T-helper 1 cell (primary cell): ENCODE measurements at places on chromosomes 3 and 15.

GRCh38 chr3:71890356-71890931 is 105.5 kb upstream of the PROK2 start:
- no peak for DNase-seq

- no peak for DNase-seq
Observed at GRCh38 chr15:65290228-65290627, 3.5 kb upstream of the PARP16 start.

- DNase-seq: no peak
Observed at GRCh38 chr3:85081191-85081906, 122.6 kb downstream of the CADM2 start.

- no peak for DNase-seq
Observed at GRCh38 chr15:40111888-40112287, 3.2 kb upstream of the BMF start.

DNA sequence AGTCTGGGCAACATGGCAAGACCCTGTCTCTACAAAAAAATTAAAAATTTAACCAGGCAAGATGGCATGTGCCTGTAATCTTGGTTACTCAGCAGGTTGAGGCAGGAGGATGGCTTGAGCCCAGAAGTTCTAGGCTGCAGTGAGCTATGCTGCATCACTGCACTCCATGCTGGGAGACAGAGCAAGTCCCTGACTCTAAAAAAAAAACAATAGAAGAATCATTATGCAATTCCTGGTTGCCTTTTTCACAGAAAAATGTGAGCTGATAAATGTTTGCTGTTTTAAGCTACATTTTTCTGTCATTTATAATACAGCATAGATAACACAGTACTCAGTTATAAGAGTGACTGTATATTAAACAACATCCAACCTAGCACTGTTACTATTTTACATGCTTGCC is 148.8 kb downstream of the SCAPER start:
- no peak for DNase-seq

DNA sequence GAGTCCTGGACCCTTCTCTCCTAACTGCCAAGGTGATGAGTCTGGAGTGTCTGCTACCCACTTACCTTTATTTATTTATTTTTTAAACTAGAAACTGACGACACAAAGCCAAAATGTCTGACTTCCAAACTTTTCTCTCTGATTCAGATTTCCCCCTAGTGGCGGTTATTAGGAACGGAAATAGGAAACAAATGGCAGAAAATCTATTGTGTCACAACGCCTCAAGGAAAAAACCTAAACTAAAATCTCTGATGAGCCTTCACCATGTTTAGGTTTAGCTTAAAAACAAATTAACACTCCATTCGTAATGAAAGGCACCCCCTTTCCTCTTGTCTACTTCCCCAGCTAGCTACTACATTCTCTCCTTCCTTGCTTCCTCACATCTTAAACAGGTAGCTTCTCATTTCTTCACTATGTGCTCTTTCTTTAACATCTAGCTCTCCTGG is 94.0 kb upstream of the MEX3B start:
- DNase-seq: no peak

DNA sequence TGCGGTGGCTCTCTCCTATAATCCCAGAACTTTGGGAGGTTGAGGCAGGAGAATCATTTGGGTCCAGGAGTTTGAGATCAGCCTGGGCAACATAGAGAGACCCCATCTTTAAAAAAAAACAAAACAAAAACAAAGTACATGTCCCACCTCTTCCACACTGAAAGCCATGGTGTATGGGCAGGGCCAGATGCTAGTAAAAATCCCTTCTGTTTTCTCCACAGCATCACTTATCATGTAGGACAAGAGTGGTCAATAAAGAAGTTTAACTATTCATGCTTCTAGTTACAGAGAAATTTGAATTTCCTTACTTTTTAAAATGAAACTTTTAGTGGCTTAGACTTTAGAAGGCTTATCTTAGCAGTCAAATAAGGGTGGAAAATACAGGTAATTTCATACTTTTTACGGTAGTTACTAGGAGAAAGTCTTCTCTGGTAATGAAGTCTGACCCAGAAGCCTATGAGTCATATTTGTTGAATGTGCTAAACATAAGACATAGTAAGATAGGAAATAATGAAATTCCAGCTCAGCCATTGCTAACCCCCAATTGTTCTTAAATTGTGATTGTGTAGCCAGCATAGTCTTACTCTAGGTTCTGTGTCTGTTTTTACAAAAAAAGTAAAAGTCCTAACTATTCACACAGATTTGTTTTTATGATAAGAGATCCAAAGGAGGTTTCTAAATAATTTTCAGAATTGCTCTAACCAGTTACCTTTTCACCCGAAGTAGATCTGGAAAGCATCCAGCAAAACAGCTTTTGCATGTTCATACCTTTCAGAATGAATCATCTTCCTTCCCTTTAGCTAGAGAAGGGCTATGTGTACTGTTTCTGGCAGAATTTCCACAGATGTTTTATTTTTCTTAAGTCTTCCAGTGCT is 16.4 kb upstream of the ZNF609 start:
- DNase-seq: no peak

- DNase-seq: no peak
Observed at GRCh38 chr3:18681818-18682345, 256.7 kb upstream of the SATB1 start.

GRCh38 chr3:38647217-38647970 is 2.1 kb downstream of the SCN5A start:
- DNase-seq: no peak

DNA sequence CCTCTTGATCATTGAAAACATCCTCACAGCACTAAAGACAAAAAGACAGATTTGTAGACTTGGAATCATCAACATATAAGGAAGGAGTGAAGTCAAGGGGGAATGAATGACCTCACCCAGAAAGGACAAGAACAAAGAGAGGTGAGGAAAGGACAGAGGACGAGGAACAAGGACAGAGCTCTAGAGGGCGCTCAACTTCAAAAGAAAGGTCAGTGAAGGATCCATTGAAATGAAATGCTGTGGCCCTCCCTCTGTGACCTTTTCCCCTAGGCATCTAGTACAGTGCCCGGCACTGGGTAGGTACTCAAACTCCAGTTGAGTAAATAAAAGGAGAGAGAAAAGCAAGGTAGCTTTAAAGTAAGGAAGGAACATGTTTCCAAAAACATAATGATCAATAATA is 2.6 kb downstream of the ATP8B4 start:
- DNase-seq: no peak

DNA sequence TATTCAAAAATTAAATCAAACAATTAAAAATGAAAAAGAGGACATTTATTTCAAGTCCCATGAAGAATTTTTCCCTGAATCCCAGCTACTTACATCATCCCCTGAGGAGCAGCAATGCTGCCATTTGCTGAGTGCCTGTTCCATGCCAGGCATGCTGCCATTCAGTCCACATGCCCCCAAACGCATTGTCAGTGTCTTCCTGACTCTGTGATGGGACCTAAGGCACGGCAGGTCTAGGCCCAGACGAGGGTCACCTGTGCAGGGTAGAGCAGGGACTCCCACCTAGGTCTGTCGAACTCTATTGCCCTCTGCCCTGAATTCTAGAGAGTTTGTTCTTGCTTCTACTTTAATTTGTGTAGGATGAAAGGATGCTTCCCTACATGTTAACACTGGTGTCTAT is 7.0 kb downstream of the PSTPIP1 start:
- no peak for DNase-seq

- DNase-seq: no peak
Observed at GRCh38 chr3:10852066-10852808, 36.2 kb downstream of the SLC6A11 start.

GRCh38 chr15:34793071-34793470 is 2.3 kb downstream of the ACTC1 start:
- no peak for DNase-seq

- DNase-seq: no peak
Observed at GRCh38 chr15:43390723-43391122, 19.8 kb downstream of the TUBGCP4 start.

GRCh38 chr15:79434361-79434760 is 2.2 kb downstream of the MINAR1 start:
- no peak for DNase-seq

- no peak for DNase-seq
Observed at GRCh38 chr15:40458495-40459371, 12.1 kb upstream of the CHST14 start.

DNA sequence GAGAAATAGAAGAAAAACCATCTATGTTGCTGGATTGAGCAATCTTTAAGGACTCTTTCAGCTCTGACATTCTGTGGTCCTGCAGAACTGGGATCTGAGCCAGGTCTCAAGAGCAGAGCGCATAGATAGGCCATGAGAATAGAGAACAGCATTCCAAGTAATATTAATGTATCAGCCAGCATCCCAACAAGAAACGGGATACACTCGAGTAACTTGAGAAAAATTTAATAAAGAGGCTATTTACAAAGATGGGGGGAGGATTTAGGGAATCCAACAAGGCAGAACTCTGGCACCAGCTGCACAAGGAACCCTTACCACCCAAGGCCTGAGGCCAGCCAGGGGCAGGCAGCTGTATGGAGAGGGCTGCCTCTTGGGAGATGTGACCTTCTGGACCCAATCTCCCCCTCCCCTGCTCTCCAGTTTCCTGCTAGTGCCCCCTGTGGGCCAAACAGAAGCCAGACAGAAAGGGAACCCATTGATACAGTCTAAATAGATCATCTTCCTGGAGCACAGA is 8.2 kb downstream of the TMOD2 start:
- no peak for DNase-seq

GRCh38 chr15:82108489-82109078 is 62.8 kb upstream of the MEX3B start:
- DNase-seq: peak; percentile 33

GRCh38 chr3:42229942-42230688 is 35.9 kb downstream of the CCK start:
- DNase-seq: no peak

GRCh38 chr3:44324584-44324983 is 14.0 kb upstream of the TCAIM start:
- DNase-seq: no peak

DNA sequence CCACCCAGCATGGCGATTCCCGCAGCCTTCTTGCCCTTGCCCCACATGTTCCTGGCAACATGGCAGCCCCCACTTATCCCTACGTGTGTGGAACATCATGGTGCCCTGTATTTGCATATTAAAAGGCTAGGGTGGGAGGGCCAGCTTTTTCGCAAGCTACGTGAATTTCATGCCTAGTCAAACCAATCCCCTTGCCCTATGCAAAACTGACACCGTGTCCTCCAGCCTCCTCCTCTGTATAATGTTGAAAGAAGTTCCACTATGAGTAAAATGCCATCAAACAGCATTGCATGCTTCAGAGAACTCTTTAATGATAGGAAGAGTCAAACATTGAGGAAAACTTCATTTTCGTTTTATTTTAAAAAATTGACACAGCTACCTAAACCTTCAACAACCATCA is 170.9 kb downstream of the IL1RAP start:
- DNase-seq: no peak
